Activated CD4-positive, CD25-positive, alpha-beta regulatory T cell (primary cell): ENCODE measurements at places on chromosomes 12 and 14.

- DNase-seq: no peak
Observed at GRCh38 chr14:60647081-60647836, 2.0 kb downstream of the SIX1 start.

DNA sequence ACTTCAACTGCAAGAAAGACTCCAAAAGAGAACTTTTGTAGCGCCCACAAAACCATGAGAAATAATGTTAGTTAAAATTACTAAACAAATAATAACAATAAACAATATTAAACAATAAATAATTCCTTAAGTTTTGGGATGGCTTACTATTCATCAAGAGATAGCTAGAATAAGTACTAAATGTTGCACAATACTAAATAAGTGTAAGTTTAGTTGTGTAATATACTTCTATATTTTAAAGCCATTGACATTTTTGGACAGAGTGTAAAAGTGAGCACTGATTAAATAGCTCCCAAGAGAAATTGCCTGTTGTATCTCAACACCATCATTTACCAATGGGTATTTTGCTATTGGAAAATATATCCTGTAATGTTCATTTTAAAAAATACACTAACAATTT lies 166.7 kb downstream of the ALG10 start:
- no peak for DNase-seq

GRCh38 chr14:52926953-52927352 lies 23.9 kb downstream of the FERMT2 start:
- DNase-seq: no peak

- no peak for DNase-seq
Observed at GRCh38 chr14:101499080-101499479, 62.2 kb upstream of the DIO3 start.

DNA sequence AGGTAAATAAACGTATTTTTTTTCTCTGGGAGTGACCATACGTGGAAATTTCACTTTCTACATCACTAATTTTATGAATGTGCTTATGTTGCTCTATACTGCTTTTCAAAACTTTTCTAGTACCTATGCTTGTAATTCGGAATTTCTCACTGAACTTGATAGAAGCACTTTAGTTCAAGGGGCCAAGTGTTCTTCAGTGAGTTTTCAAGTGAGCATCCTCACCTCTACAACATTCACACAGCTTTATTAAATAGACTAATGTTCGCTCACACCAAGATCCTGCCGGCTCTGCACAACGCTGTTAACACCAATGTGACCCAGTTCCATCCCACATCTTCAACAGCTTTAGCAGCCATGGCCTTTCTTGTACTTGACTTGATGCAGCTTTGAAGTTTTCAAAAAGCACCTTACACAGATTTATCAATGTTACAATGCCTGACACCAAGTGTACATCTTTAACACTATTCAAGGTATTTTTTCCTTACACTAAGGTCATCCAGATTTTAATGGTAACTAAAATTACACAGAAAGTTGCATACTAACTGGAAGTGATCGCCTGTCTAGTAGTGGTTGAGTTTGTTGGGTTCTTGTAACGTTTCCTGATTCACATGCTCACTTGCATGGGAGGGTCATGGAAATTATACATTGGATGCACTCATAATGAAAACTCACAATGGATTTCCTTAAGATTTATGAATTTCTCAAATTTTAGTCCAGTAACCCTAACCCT lies 4.5 kb downstream of the UBC start:
- DNase-seq: no peak

- no peak for DNase-seq
Observed at GRCh38 chr14:70827752-70828151, 18.4 kb upstream of the MAP3K9 start.

- DNase-seq: no peak
Observed at GRCh38 chr14:95300697-95301526, 18.8 kb downstream of the CLMN start.

- DNase-seq: no peak
Observed at GRCh38 chr12:104672096-104672445, 215.3 kb downstream of the CHST11 start.

GRCh38 chr12:15209782-15210181 lies 11.4 kb downstream of the RERG start:
- no peak for DNase-seq

- DNase-seq: no peak
Observed at GRCh38 chr12:113289361-113289760, 45.5 kb downstream of the SLC8B1 start.

GRCh38 chr14:60485057-60485597 lies 736 bp downstream of the C14orf39 start:
- DNase-seq: no peak

- DNase-seq: no peak
Observed at GRCh38 chr12:92404921-92405320, 259.3 kb upstream of the BTG1 start.

DNA sequence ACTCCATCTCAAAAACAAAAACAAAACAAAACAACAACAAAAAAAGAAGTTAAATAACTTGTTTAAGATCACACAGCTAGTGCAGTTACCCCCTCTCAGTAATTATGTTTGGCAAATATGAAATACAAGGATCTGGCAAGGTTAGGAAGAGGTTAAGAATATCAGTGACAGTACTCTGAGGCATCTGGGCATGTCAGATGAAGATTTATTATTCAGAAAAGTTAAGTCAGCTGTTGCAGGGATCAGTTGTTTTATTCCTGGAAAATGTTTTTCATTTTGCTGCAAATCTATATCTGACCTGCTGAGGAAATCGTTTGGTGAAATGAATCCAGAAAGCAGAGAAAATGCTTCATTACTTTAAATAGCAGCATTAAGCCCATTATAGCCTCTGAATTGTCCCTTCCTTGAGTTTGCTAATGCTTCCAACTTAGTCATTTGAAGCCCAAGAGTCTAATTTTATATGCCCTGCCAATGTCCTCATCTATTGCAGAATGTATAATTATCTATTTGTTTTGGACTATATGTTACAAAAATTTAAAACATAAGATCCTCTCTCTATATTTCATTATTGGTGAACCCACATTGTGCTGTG lies 8.1 kb downstream of the GPX2 start:
- DNase-seq: no peak

DNA sequence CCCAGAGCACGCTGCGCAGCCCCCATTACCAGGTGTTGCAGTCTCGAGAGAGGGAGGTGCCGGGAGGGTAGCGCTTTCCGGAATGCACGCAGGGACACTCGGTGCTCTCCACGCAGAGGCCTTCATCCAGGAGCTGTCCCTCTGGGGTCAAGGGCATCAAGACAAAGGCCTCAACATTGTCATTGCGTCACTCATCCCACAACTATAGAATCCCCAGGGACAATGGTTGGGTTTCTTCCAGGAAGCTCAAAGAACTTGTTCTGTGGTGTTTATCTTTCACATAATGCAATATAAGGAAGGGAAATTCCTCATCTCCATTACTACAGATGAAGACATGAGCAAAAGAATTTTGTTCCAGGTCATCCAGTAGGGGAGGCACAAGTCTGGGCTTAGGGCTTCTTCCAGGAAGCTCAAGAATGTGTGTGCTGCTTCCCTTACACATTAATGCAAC lies 52.1 kb downstream of the VWF start:
- DNase-seq: no peak

DNA sequence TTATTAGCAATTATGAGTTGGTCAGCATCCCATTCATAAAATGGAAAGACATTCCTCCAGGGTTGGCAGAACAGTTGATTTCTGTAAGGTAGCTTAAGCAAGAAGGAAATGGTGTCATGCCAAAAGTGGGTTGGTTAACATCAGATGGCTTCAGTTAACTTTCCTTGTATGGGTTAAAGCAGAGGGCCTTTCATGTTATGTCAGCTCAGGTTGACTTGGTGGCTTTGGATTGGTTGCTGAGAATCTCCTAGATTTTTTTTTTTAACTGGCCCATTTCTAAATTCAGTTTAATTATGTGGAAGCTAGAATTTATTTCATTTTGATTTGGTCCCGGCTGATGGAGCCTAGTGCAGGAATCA lies 87.8 kb downstream of the BBS10 start:
- no peak for DNase-seq

- DNase-seq: no peak
Observed at GRCh38 chr12:76337583-76337982, 10.6 kb downstream of the BBS10 start.

DNA sequence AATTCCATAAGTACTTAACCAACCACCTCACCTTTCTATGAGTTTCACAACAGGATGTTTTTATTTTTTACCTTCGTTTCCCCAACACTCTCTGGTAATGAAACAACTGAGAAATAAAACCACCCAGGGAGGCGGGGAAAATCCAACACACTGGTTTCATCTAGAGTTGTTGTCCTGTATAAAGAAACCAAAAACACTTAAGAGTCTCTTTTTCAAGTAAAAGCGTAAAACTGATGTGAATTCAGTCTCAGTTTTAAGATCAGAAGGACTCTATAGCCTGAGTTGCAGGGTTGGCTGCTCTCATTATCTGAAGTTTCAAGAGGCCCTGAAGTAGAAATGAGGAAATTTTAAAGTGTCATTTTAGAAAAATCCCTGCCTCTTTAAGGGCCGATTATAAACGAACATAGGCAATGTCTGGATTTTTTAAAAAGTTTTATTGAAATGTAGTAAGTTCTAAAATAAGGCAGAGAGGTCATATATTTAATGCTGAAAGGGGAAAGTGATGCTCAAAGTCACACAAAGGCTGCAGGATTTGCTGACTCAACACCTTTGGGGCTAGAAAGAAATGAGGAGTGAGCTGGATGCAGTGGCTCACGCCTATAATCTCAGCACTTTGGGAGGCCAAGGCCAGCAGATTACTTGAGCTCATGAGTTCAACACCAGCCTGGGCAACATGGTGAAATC lies 27.2 kb downstream of the HIGD1C start:
- DNase-seq: no peak

- DNase-seq: no peak
Observed at GRCh38 chr12:14576896-14577295, 9.2 kb upstream of the PLBD1 start.

DNA sequence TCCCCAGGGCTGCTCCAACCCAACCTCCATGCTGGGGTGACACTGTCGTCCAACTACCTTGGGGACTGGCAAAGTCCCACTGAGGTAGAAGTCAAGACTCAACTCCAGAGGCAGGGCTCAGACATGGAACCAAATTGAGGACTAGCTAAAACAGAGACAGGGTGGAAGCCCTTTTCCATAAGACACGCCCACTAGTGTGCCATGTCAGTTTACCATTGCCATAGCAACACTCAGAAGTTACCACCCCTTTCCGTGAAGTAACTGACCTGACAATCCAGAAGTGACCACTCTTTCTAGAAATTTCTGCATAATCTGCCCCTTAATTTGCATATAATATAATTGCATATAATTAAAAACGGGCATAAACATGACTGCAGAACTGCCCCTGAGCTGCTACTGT lies 409.6 kb downstream of the MED13L start:
- DNase-seq: no peak

DNA sequence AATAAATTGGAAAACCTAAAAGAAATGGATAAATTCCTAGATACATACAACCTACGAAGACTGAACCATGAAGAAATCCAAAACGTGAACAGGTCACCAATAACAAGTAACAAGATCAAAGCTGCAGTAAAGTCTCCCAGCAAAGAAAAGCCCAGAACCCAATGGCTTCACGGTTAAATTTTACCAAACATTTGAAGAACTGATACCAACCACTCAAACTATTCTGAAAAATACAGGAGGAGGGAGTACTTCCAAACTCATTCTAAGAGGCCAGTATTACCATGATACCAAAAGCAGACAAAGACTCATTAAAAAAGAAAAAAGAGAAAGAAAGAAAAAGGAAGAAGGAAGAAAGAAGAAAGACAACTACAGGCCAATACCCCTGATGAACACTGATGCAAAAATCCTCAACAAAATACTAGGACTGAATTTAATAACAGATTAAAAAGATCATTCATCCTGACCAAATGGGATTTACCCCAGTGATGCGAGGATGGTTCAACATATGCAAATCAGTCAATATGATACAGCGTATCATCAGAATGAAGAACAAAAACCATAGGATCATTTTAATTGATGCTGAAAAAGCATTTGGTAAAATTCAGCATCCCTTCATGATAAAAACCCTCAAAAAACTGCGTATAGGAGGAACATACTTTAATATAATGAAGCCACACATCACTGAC lies 26.9 kb upstream of the CCDC88C start:
- DNase-seq: no peak

- DNase-seq: no peak
Observed at GRCh38 chr12:90969346-90969745, 14.4 kb upstream of the CCER1 start.

DNA sequence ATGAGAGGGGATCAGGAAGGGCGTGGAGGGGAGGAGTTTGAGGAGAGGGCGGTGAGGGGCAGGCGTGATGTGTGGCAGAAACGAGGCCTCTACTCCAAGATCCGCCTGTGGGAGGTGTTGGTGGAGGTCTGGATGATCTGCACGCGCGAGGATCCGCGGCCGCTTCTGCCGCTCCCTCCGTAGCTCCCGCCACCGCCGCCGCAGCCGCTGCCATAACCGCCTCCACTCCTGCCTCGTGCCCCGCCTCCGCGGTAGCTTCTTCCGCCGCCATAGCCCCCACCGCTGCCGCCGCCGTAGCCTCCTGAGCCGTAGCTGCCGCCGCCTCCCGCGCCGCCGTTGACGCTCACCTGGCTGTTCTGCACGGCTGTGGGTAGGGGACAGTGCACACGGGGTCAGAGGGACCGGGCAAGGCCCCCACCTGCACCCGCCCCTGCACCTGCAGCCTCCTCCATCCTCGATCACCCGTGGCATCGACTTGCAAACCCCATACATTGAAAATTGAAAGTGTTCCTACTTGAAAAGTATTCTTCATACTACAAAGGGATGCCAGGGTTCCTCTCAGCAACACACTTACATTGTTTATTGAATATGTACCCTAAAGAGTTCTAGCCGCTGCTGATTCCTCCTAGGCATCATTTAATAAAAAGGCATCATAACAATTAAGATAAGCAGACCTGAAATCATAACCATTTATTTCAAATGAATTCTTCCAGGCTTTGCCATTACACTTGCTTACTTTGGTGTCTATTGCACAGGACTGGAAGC lies 11.1 kb upstream of the KRT1 start:
- peak; percentile 20 for DNase-seq

- no peak for DNase-seq
Observed at GRCh38 chr14:51609251-51609954, 42.3 kb upstream of the FRMD6 start.
